ENCODE measurements at places on chromosomes 7 and 10.
A peak's percentile ranks its signal among the peaks of the same experiment; 100 is the strongest.

DNA sequence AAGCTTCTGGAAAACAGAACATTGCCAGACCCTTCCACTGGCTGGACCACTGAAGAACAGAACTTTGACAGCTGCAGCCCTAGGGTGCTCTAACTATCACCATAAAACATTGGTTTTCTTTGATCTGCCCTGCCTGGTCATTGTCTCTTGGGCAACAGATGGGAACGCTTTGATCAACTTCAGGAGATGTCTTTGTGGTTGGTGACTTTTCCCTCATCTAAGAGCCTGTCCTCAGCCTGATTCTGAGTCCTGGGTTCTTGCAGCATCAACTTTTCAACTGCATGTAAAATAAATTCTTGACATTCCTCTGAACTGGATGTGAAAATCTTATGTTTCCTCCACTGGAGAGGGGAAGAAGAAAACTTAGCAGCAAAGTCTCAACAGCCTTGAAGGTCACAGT is 53.1 kb upstream of the ZNRF2 start:
- no peak for DNase-seq

- DNase-seq: no peak
Observed at GRCh38 chr10:83176901-83177300, 962.4 kb upstream of the GHITM start.

DNA sequence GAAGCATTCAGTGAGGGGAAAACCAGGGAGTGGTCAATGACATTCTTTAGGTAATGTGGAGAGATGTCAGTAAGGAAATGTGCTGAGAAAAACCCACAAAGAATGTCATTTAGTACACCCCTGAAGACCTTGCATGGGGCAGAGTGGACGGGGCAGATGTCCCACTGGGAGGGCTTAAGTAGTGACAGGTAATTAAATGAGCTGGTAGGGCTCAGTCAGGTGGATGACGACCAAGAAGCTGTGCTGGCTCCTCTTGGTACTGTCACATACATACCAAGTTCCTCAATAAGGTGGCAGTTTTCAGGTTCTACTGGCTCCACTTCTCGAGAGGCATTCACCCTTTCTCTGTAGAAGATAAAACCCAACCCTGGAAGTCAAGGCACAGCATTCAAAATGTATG is 1.8 kb downstream of the PON3 start:
- DNase-seq: no peak

GRCh38 chr10:6516281-6516928 is 63.7 kb downstream of the PRKCQ start:
- peak; percentile 18 for DNase-seq

- DNase-seq: no peak
Observed at GRCh38 chr10:132707776-132708171, 78.2 kb downstream of the NKX6-2 start.

- no peak for DNase-seq
Observed at GRCh38 chr7:131147604-131148003, 180.1 kb upstream of the MKLN1 start.

DNA sequence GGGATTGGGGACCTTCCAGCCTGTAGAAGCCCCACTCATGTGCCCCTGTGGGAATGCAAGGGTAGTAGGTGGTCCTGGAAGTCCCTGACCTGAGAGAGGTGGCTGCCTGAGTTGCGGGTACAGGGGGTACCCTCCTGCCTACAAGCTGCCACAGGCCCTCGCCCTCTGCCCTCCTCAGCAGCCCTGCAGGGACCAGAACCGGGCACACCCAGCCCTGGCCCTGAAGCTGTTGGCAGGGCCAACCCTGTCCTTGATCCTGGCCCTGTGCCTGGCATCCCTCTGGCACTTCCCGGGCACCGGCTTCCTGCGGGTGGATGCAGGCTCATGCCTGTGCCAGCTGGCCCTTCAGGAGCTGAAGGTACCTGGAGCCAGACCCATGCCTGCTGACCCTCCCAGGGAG is 54.9 kb upstream of the ELN start:
- no peak for DNase-seq

DNA sequence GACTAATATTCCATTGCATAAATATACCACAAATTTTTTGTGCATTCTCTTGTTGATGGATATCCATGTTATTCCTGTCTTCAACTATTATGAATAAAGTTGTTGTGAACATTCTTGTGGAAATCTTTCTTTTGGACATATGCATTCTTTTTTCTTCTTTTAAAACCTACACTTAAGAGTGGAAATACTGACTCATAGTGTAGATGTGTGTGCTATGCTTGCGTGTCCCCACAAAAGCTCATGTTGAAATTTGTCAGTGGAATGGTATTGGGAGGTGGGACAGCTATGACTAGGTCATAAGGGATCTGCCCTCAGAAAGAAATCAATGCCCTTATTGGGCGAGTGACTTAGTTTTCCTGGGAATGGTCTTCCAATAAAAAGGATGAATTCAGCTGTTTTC is 203.6 kb upstream of the PRSS58 start:
- no peak for DNase-seq

GRCh38 chr7:127059475-127059874 is 193.3 kb downstream of the GRM8 start:
- no peak for DNase-seq

GRCh38 chr10:3090914-3091787 is 23.8 kb downstream of the PFKP start:
- no peak for DNase-seq

GRCh38 chr10:44874166-44874565 is 37.0 kb upstream of the TMEM72 start:
- DNase-seq: no peak

DNA sequence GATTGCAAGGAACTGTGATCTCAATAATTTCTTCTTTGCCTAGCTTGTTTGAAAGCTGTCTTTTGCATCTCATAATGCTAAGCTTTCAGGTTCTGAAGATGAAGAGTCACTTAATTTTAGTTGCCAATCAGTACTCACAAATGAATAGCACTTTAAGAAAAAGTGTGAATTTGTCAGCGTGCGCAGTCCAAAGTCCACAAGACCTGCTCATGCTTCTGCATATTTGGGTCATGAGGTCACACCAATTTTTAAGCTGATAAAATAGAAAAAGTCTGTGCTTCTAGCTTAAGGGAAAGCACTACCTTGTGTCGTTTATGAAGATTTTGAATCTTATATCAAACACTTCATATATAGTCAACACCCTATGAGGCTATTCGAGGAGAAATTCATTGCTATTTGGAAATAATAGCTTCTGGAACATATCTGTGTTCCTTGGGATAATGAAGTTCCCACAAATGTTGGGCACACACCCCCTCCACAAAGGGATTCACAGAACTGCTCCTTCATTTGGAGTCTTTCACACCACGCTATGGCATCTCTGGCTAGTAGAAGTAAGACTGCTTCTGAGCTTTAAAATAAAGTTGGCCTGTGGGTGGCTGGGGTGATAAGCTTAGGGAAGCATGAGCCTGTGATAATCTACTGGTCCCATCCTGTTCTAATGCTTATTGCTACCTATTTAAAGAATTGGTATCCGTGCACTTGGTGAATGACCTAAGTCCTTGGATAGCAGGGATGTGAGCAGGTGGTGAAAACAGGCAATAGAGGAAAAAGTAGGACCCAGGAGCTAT is 33.3 kb downstream of the A1CF start:
- no peak for DNase-seq

DNA sequence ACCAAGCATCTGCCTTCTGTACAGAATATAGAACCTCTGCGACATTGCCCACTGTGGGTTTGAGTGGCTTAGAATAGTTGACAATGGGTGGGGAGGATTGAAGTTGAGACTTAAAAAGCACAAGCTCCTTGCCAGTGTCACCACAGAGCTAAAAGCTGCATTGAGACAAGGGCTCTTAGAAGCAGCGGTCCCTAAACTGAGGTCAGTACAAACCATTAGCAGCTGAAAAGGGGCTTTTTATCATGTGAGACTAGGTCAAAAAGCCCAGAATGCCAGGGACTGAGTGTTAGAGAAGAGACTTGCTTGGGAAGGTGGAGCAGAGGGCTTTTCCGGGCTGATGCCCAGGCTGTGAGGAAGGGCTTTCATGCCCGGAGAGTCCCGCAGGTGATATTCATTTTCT is 91.3 kb downstream of the POU6F2 start:
- DNase-seq: no peak

GRCh38 chr7:17020250-17020649 is 138.5 kb upstream of the AGR3 start:
- DNase-seq: no peak

DNA sequence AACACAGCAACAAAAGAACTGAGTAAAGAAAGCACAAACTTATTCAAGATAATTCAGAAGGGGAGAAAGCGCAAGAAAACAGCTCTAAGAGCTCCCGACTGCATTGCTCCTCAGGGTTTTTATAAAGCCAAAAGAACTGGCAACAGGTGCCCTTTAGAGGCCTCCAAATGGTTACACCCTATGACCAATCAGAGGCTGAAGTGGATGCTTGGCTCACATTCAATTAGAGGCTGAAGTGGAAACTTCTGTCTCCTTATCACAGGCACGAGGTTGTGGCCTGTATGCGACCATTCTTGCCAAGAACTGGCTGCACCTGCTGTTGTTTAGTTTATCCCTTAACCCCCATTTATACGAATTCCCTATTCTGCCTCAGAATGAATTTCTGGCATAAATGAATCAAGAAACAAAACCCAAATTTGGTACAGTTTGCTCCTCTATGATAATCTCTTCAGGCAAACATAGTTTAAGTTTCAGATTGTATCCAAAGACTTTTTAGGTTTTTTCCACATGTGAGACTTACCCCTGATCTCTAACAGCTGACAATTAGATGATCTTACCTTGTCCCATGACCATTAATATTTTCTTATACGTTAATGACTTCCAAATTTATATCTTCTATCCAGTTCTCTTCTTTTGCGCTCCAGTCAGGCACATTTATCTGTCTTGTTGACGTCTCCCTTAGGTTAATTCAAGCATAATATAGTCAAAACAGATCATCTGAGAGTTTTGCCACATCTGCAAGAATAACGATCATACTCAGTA is 504.8 kb downstream of the NXPH1 start:
- DNase-seq: no peak

DNA sequence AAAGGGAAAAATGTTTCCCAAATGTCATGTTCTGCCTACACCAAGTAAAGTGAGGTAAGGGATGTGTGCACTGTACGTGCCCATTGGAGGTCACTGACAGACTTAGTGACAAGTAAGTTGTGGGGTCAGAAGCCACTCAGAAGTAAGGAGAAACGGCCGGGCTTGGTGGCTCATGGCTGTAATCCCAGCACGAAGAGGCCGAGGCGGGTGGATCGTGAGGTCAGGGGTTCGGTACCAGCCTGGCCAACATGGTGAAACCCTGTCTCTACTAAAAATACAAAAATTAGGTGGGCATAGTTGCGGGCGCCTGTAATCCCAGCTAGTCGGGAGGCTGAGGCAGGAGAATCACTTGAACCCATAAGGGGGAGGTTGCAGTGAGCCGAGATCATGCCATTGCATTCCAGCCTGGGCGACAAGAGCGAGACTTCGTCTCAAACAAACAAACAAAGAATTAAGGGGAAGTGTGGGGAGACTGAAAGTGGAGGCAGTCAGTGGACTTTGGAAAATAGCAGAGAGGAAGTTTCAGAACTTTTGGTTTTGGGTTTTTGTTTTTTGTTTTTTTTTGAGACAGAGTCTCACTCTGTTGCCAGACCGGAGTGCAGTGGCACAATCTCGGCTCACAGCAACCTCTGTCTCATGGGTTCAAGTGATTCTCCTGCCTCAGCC is 114.8 kb downstream of the WDFY4 start:
- no peak for DNase-seq

- no peak for DNase-seq
Observed at GRCh38 chr7:25580141-25580540, 351.9 kb upstream of the NPVF start.

- peak; percentile 27 for DNase-seq
Observed at GRCh38 chr7:42285383-42285824, 48.4 kb upstream of the GLI3 start.

DNA sequence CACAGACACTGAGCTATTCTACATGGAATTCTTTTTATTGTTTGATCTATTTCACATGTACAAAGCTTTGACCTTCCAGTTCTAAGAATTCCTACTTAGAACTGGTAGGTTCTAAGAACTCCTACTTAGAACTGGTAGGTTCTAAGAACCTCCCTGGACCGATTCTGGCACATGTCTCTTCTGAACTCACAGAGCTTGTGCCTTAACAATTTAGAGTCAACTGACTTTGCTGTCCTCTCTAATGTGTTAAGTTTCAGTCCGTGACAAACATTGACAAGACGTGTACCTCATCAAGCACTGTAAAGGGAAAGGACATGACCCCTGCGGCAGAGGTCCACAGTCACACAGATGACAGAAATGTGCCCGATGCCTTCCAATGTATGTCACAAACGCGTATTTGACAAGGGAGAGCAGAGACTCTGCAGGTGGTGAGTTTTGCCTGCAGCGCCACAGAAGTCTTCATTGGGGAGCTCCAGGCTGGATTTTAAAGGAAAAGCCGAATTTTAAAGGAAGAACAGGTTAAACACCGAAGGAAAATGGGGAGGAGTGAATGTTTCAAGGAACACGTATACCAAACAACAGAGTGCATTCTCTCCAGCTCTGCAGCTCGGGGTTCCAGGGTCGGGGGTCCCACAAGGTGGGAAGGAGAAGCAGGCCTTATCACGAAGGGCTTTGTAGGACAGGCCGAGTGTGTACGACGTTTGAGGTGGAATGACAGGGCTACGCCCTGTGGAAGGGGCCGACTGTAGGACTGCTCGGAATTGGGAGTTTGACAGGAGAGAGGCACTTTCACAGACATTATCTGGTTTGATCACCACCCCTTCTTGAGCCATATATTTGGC is 161.1 kb upstream of the KLF14 start:
- no peak for DNase-seq

DNA sequence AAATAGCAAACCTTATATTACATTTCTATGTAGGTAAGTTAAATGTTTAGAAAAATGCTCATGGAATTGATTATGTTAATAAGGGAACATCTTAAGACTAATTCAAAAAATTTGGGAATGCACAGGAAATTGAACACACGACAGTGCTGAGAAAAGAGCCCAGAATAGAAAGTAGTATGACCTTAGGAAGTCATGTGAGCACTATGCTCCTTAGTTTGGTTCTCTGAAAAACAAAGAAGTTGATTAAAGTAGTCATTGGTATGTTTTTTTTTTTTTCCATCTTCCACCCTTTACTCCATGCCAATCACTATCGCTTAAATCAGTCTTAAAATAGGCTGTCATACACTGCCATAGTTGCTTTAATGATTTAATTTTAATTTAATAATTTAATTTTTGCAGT is 242.9 kb downstream of the ANKRD7 start:
- no peak for DNase-seq

GRCh38 chr10:131022981-131023380 is 288.5 kb downstream of the TCERG1L start:
- DNase-seq: no peak

DNA sequence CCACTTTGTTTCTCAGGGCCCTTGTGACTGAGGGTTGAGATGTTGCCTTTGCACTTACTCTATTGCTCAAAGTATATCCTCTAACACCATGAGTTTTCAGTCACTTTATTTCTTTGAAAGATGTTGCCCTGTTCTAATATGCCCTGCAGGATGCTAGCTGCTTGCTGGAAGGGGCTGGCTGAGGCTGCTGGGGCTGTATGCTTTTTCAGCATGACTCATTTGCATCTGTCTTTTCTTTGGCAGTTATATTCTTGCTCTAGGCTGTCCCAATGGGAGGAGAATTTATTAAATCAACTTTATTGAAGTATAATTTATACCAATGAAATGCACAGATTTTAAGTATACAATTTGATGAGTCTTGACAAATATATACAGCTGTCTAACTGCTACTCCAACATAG is 157.7 kb downstream of the PLPP4 start:
- no peak for DNase-seq

All from kidney (tissue), 22 donors.